ENCODE measurements at places on chromosomes 12 and 14. TPM values are rescaled to one million over a fixed set of nuclear protein-coding genes. Genes with fewer than 3 reads are reported as not detected.

DNA sequence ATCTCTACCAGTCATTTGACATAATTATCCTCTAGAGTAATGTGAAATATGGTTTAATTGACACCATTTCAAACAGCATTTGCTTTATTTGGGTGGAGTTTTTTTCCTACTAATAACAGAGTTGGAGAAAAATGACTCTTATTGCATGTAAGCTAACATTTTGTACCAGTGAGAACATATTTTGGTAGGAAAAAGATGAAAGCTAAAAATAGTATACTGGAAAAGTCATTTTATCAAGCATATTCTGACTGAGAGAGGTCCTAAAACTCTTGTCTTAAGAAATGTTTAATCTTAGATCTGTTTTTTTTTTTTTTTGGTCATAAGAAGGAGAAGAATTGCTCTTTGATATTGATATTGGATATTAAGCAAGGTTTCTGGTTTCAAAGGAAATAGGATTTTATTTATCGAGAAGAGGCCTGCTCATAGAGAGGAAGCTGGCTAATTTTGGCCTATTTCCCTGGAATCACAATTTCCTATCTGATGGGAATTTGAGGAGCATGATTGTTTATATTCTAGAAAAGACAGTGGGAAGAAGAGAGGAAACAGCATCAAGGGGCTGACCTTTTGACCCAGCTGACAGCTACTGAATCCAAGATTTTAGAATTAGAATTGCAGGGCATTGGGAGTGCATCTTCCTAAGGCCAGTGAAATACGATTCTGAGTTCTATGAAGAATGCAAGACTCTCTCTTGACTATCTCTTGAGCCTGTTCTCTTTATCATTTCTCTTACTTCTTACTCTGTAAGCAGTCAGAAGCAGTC lies 19.4 kb downstream of the OTOGL start:
- no peak for DNase-seq

DNA sequence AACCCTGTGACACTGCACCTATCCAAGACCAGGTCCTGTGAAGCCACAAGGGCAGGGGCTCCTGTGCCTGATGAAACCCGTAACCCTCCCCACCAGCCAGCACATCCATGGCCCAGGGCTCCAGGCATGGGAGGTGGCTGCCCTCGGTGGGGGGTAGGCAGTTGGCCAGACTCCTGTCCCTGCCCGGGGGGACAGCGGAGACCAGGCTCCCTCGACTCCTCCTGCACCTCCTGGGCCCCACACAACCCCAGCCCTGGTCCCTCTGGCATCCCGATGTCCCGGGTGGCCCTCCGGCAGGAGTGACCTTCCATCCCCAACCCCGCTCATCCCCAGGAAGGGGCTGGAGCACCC lies 11.4 kb downstream of the AKT1 start:
- DNase-seq, result no peak

DNA sequence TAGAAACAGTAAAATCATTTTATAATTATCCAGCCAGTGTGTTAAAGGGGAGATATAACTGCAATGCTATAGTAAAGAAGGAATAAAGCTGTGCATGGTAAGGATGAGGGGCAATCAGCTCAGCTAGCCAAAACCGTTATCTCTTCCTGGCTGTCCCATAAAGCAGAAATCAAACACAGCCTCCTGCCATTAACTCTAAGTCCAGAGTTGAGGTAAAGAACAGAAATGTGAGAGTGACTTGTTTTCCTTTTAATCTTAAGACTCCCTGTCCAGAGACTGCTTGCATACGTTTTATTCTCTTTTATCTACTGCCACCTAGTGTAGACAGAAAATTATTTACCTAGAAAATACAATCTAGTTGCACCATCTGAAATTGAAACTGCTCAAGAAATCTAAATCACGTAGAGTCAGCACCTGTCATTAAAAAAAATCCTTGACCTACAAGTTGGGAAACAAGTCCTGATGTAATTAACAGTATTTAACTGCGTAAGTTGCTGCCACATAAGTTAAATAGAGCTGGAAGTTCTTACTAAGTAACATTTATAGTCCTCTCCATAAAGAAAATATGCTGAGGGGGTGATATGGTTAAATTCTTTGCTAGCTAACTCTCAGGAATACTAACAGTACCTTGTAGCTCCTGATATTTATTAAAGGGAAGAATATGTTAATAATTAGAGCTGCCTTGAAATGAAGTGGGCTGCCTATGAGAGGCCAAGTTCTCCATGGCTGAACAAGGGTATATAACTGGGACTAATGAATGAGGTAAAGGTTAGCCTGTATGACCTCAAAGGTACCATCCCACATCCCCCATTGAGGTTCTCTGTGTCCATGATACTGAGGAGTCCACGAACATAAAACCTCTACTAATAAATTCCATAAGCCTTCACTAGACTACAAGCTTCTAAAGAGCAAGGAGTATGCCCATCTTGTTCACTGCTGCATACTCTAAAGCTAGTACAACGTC lies 62.7 kb downstream of the GALNT4 start:
- DNase-seq, result peak; percentile 90

Gene FZD10
- total RNA-seq, result 0.05 TPM

GRCh38 chr14:81765651-81766275 lies 232.1 kb upstream of the SEL1L start:
- DNase-seq, result no peak

- no peak for DNase-seq
Measured at GRCh38 chr12:108819920-108820706, 37.3 kb downstream of the SSH1 start.

- no peak for DNase-seq
Measured at GRCh38 chr14:75258079-75258802, 20.4 kb upstream of the FOS start.

Gene CLEC7A
- not detected for total RNA-seq

Measured in renal cortical epithelial cell (primary cell).